Foreskin fibroblast (primary cell): ENCODE measurements at places on chromosomes 6 and 20.

- no peak for DNase-seq
Observed at GRCh38 chr6:120700001-120700400, 634.3 kb downstream of the TBC1D32 start.

DNA sequence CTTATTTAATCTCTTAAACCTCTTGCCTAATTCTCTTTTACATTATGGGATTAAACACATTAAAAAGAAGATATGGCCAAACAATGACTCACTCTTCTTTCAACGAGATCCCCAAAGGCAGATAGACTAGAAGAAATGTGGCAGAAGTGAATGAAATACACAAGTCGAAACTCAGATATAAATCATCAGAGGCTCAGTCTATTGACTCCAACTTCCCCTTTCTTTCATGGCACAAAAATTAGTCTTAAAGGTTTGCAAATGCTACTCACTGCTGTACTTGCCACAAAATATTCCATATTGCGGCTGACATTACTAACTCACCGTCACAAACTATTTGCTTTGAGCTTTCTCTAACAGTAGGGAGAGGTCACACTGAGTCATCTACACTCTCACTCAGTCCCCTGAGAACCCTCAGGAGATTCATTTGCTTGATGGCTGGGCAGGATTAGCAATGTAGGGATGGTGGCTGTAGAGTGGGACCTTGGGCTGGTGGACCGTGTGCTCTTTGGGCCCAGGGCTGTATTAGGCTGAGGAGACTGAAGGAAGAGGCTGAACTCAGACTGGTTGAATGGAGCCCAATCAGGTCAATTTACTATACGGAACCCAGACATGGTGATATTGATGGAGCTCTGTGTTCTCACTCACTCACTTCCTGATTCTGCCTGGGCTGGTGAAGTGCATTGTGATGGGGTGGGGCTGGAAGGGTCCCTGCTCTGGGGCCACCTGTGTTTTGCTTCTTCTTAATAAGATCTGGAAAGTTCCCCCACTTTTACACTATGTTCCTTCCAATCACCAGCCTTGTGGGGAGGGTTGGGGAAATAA, 42.8 kb upstream of the UBR2 start:
- DNase-seq: peak; percentile 38

GRCh38 chr6:122553697-122554096, 56.5 kb upstream of the PKIB start:
- DNase-seq: no peak

DNA sequence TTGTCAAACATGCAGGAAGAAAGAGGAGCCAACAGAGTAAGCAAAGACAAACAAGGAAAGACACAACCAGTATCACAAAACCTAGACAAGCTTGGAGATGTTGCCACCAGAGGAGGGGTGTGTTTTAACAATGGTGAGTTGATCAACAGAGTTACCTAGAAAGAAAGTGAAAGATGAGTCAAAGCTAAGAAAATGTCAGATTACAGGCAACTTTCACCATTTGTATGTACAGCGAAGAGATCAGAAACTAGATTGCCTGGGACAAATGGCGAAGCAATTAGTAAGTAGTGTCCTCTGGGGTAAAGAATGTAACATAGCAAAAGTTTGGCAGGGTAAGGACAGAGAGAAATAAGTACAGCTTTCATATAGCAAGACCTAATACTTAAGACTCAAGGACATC, 51.6 kb upstream of the POU3F2 start:
- DNase-seq: no peak

GRCh38 chr6:3394671-3395070, 62.2 kb downstream of the SLC22A23 start:
- DNase-seq: no peak

DNA sequence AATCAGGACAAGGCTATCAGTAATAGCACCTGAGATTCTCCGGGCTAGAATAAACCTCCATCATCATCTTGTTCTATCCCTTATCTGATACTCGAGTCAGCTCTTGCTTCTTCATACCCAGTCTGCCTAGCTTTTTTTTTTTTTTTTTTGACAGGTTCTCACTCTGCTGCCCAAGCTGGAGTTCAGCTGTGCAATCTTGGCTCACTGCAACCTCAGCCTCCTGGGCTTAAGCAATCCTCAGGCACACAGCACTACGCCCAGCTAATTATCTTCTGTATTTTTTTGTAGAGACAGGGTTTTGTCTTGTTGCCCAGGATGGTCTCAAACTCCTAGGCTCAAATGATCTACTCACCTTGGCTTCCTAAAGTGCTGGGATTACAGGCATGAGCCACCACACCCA, 19.5 kb downstream of the SRSF6 start:
- no peak for DNase-seq

- DNase-seq: peak; percentile 44
Observed at GRCh38 chr6:27213544-27214125, 33.9 kb upstream of the PRSS16 start.
